ENCODE measurements at places on chromosomes 6 and 20.

- no peak for DNase-seq
Observed at GRCh38 chr20:49969234-49969633, 13.5 kb upstream of the SNAI1 start.

DNA sequence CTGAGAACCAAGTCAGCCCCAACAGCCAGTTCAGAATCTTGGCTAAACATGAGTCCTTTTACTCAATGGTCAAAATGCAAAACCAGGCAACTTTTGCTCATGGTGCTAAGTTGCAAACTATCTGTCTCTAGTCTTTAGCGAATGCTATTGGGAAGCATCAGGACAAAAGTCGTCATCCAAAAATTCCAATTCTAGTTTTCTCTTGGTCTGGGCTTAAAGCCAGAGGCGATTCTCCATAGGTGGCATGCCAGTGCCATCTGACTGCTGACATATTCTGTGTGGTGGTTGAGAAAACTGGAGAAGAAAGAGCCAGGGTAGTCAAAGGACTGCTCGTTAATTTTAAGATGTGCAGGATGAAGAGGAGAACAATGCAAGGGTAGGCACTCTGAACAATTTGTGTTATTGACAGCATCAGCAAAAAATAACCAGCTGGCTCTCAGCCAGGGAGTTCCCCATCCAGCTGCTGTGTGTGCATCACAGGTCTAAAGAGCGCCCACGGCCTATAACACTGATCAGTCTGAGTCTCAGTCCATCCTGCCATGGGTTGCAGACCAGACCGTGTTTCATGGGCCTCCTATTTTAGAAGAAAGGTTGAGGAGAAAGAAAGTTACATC is 313.6 kb downstream of the ALDH8A1 start:
- no peak for DNase-seq

DNA sequence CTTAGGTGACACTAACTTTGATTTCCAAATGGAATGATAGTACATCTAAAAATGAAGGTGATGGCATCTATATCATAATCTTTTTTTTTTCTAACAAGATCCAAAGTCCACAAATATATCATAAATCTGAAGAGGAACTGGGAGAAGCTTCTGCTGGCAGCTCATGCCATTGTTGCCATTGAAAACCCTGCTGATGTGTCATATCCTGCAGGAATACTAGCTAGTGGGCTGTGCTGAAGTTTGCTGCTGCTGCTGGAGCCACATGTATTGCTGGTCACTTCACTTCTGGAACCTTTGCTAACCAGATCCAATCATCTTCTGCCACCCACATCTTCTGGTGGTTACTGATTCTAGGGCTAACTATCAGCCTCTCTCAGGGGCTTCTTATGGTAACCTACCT is 27.4 kb upstream of the KHDC1 start:
- DNase-seq: no peak

- no peak for DNase-seq
Observed at GRCh38 chr20:58627212-58628072, 23.6 kb upstream of the STX16 start.

- no peak for DNase-seq
Observed at GRCh38 chr6:161292145-161292544, 18.3 kb upstream of the AGPAT4 start.

GRCh38 chr6:38234934-38235682 is 404.6 kb downstream of the BTBD9 start:
- no peak for DNase-seq

GRCh38 chr6:20700375-20700774 is 166.1 kb downstream of the CDKAL1 start:
- DNase-seq: no peak

DNA sequence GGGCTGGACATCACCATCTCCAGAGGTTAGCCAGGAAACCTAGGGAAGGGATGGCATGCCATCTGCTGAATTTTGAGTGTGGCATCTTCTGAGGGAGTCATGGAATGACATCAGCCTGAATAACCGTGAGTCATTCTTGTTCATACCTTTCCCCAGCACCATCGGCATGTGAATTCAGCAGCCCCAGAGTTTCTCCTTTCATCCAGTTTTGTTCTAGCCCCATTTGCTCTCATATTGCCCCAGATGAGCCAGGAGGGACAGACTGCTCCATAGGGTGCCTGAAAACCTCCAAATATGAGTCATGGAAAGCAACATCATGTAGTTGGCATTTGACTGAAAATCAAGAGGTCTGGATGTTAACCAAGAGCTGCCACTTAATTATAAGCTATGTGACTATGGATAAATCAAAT is 219.2 kb upstream of the SGK1 start:
- DNase-seq: peak; percentile 89

- no peak for DNase-seq
Observed at GRCh38 chr20:8400486-8400885, 268.4 kb downstream of the PLCB1 start.

DNA sequence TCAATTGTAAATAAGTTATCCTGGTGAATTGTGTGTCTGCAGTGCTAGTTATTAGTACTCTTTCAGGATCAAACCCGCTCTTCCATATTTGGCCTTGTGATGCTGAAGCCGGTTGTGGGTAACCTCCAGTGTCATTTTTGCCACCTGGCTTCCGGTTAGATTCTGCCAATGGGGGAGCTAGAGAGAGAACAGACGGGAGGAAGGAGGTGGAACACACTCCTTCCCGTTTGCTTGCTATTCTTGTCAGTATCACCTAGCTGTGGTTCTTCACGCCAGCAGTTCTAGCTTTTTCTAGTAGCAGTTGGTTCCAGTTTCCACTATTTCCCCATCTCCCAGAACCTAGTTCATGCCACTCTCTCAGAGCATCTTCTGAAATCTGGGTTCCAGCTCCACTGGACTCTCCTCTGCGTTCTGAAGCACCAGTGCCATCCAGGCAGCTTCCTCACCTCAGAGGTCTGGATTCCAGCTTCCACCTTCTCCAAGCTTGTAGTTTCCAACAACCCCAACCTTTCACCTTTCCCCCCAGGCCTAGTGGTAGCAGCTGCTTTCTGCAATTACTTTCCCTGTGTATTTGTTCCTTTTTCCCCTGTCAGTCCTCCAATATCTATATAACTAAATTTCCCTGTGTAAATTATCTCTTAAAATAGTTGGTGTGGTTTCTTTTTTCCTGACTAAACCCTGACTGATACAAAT is 46.9 kb upstream of the LOC128125822 start:
- no peak for DNase-seq

DNA sequence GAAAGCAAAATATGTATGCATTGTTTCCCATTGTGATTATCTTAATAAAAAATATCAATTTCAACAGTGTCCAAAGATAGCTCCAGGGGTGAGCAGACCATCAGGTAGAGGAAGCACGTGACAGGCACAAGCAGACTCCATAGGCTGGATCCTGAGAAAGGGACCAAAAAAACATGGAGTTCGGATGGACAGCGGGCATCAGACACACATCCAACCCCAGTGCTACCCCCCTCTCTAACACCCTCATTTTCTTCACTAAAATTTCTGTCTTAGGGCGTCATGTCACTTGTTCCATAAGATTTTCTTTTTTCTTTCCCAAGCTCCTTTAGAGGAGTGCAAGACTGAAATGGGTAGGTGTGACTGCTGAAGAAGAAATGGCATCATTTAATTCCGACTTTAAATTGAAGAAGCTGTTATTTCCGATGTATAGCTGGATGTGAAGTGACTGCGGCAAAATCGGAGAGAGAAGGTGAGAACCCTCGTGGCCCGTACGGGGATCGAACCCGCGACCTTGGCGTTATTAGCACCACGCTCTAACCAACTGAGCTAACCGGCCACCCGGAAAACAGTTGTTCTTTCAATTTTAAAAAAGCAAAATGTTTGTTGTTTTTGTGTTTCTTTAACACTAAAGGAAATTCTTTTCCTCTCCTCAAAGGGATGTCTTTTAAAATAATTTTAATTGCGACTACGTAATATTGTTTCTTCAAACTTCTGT is 10.3 kb upstream of the PRSS16 start:
- no peak for DNase-seq

- no peak for DNase-seq
Observed at GRCh38 chr6:153634416-153634815, 404.6 kb upstream of the OPRM1 start.

DNA sequence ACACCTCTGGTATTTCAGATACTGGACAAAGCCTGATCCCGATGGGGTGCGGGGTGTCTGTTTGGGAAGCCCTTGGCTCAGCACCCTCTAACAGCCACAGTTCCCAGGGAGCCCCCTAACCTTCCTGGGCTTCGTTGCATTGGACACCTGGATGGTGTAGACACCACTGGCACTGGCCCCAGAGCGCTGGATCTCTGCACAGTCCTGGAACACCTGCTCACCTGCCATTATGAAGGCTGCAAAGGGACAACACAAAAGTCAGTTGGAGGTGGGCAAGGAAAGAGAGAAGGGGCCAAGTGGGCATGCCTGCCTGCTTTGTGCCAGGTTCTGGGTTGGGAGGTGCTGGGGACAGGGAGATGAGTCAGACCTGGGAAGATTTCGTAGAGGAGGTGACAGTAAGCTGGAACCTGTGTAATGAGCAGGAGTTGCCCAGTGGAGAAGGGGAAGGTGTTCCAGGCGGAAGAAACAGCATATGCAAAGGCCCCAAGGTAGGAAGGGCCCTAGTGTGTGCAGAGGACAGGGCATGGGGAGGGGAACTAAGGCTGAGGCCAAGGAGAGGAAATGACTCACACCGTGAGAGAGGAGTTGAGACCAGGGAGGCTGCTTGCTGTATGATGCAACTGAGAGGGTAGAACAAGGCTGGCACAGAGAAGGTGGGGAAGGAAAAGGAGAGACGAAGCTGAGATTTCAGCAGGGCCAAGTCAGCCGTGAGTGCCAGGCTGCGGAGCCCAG is 34.9 kb downstream of the ANGPT4 start:
- DNase-seq: no peak

GRCh38 chr6:66931787-66932186 is 1224.8 kb upstream of the EYS start:
- DNase-seq: no peak

GRCh38 chr6:107401573-107401972 is 57.8 kb downstream of the PDSS2 start:
- no peak for DNase-seq

DNA sequence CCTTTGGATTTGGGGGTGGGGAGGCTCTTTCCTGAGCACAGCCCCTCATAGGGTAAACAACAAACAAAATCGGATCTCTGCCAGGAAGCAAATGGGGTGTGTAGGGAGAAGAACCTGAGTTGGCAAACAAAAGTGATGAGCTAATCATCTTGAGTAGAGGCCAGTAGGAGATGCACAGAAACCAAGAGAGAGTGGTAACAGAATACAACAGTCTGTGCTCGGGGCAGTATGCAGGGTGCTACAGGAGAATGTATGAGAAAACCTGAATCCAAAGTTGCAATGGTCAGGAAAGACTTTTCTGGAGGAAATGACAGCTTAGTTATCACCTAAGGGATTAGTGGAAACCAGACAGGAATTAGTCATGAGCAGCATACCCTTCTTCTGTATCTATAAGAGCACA is 177.8 kb downstream of the CDKAL1 start:
- DNase-seq: no peak

DNA sequence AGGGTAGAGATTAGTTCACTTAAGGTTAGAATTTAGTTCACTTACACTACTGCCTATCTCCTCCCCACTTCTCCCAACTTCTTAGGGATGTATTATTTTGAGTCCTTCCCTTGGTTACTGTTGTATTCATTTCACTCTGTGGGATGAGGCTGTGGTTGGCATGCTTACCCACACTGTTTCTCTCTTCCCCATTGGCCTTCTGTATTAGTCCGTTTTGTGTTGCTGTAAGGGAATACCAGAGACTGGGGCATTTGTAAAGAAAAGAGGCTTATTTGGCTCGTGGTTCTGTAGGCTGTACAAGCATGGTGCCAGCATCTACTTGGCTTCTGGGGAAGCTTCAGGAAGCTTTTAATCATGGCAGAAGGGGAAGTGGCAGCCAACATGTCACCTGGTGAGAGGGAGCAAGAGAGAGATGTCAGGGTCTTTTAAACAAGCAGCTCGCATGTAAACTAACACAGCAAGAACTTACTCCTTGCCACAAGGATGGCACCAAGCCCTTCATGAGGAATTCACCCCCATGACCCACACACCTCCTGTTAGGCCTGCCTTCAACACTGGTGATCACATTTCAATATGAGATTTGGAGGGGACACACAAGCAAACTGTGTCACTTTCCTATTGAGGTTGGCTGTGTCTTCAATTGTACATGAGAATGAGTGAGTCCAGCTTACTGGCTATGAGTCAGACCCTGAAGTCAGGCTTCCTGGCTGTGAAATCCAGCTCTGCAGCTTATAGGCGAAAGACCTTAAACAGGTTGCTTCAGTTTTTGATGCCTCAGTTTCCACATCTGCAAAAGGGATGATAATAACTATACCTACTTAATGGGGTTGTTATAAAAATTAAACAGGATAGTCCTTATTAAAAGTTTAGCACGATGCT is 53.3 kb downstream of the SYNDIG1 start:
- DNase-seq: no peak

- no peak for DNase-seq
Observed at GRCh38 chr6:163094881-163095280, 319.6 kb upstream of the QKI start.

- DNase-seq: no peak
Observed at GRCh38 chr6:116351101-116351500, 19.6 kb upstream of the DSE start.

DNA sequence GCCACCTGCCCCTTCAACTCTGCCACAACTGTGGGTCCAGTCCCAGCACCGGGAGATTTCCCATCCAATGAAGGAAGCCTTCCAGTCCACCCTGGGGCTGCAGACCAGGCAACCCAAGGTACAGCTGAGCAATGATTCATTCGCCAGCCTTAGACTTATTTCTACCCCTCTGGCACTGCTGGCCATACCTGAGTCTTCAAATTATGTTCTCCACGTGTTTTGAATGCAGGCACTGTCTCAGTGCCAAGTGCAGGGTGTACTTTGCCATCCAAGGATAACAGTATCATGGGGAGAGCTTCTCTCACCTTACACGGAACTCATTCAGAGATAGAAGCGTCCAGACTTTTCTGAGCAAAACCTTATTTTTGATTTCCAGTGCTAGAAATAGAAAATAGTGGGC is 175.6 kb downstream of the ZFP64 start:
- DNase-seq: no peak

GRCh38 chr20:47293631-47294030 is 62.9 kb downstream of the ZMYND8 start:
- DNase-seq: no peak

DNA sequence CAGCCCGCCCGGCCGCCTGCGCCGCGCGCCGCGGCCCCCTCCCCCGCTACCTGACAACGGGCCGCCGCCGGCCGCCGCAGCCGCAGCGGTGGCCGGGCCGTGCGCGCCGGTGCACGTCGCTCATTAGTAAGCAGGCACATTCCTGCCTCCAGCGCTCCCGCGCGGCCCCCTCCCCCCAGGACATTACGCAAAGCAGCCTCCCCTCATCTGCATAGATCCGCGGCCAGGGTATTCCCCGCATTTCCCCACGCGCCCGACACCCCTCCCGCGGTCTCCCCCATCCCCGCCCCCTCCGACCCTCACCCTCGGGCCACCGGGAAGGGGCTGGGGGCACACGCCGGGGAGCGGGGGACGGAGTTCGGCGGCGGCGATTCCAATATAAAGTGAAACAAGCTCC is at the start of gene HIVEP2:
TSS of gene HIVEP2 (minus strand) at position 128 of the 397 bp plus-strand sequence. CDS start 170,438 bp downstream, outside the sequence.
- peak; percentile 73 for DNase-seq

DNA sequence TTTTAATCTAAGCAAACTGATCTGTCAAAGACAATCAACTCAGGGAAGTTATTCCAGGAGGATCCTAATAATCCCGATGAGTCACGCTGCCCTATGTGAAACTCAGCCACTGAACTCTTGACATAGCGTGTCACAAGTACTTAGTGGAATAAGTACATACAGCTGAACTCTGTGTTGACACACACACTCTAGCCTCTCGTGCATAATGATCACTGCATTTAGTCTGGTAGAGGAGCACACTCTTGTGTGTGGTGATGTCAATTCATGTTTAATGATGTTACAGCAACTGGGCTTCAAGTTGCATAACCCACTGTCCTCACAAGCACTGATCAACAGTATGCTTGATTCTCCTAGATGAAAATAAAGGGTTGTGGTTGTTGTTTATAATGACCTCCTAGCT is 148.3 kb downstream of the HACE1 start:
- peak; percentile 85 for DNase-seq

Data from skeletal muscle cell (primary cell).